ENCODE measurements at places on chromosomes 2 and 18.

GRCh38 chr2:84807063-84807485, 73.8 kb downstream of the TRABD2A start:
- DNase-seq: peak; percentile 91

DNA sequence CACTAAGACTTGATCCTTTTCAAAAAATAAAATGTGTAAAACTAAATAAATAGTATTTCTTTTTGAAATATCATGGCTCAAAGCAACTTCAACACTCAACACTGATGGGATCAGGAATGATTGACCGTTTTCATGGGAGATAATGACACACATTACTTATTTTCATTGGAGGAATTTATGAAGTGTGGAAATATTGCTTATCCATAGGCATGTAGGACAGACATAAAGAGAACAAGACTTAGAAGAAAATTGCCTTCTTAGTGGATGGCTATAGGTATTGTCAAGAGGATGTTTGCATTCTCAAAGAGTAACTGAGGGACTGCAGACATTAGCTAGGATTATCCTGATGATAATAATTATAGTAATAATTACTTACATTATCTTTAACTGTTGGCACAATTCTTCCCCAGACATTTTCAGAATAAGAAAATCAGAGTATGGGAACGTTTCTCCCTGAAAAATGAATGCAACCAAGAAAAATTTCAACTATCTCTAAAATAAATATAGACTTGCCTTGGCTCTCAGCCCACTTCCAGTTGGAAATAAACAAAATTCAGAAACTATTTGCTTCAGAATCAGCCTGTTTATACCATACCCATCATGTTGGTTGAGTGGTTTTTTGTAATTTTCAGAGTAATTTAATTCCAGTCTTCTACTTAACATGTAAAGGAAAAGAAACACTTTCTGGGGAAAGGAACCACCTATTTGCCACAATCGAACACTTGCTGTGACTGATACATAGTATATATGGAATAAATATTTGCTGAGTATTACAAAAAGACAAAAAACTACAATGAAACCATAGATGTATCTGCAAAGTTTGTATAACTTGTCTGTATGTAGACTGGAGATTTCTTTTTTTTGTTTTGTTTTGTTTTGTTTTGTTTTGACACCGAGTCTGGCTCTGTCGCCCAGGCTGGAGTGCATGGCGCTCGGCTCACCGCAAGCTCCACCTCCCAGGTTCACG, 165.7 kb downstream of the TMX3 start:
- peak; percentile 25 for DNase-seq

GRCh38 chr18:79803611-79804051, 5.9 kb downstream of the KCNG2 start:
- peak; percentile 73 for DNase-seq

- no peak for DNase-seq
These were observed 112.1 kb downstream of the PHLPP1 start for GRCh38 chr18:62827397-62827796.

DNA sequence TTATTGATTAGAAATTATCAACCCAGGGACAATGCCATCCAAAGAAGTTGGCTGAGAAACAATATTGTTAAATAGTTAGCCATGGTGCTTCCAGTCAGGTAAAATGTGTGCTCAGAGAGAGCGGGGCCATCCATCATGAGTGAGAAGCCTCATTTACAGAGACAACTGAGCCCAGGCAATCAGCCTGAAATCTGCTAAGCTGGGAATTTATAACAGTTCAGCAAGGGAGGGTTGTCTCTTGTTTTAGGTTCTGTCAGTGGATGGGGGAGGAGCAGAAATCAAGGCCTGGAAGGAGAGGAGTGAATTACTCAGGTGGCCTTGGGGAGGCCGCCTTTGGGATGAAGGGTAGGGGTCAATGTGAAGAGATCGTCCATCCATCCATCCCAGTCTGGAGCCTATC, 102.5 kb upstream of the ST8SIA3 start:
- no peak for DNase-seq

Measured in osteoblast (primary cell).